SW 1271 (cell line): ENCODE measurements at places on chromosomes 7 and 10.
A peak's percentile ranks its signal among the peaks of the same experiment; 100 is the strongest.

- DNase-seq = peak; percentile 54
These were observed 429.0 kb upstream of the MTPN start for GRCh38 chr7:136405931-136406777.

GRCh38 chr10:60578217-60578616 lies 188.5 kb upstream of the ANK3 start:
- DNase-seq = no peak

- no peak for DNase-seq
These were observed 12.0 kb downstream of the PNLIPRP2 start for GRCh38 chr10:116632596-116633215.

- no peak for DNase-seq
These were observed 111.8 kb upstream of the ZNF32 start for GRCh38 chr10:43760514-43760913.

- DNase-seq = no peak
These were observed 99.6 kb downstream of the LRRC18 start for GRCh38 chr10:48839809-48840679.

GRCh38 chr7:100914208-100914878 lies 18.7 kb upstream of the ACHE start:
- no peak for DNase-seq

GRCh38 chr7:28224675-28225074 lies 44.1 kb upstream of the JAZF1 start:
- no peak for DNase-seq
